ENCODE measurements at places on chromosomes 4 and X.

DNA sequence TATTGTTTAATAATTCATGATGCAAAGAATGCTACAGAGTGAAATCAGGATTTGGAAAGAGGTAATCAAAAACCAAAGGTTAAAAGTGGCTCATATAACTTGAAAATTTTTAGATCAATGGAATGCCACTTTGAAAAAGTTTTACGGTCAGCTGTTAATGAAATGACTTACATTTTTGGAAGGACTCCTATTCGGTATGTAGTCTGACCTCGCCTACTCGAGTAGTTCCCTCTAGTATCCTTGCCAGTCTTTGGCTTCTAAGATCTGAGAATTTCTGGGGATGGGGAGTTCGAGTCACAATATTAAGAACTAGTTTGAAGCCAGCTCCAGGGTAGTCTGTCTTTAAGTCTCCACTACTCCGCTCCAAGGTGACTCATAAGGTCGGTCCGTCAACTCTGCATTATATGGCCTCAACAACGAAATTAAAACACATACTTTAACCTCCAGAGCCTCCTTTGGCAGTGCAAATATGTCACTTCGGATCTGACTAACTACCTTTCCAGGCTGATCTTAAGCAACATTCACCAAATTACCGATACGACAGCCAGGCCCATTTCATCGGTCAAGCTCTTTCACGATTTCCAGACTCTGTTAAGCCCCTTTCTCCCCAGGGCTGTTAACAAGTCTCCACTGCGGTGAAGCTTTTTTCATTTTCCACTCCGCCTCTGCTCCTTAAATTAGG is 733 bp upstream of the NAA15 start:
- DNase-seq, result no peak

DNA sequence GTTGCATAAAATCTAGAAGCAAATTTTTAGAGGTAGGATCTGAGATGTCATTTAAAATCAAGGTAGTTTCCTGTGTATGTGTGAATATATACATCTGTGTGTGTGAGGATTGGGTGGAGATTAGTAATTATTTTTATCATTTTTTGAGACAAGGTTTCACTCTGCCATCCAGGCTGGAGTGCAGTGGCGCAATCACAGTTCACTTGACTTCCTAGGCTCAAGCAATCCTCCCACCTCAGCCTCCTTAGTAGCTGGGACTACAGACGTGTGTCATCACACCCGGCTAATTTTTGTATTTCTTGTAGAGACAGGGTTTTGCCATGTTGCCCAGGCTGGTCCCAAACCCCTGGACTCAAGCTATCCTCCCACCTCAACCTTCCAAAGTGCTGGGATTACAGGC is 188.3 kb downstream of the RAPGEF2 start:
- no peak for DNase-seq

GRCh38 chr4:108168671-108169523 is at the start of gene LEF1:
Gene LEF1, minus strand, starts transcription at chr4:108168932. Its CDS starts 1,165 bp downstream, at chr4:108167767.
- peak; percentile 89 for DNase-seq

DNA sequence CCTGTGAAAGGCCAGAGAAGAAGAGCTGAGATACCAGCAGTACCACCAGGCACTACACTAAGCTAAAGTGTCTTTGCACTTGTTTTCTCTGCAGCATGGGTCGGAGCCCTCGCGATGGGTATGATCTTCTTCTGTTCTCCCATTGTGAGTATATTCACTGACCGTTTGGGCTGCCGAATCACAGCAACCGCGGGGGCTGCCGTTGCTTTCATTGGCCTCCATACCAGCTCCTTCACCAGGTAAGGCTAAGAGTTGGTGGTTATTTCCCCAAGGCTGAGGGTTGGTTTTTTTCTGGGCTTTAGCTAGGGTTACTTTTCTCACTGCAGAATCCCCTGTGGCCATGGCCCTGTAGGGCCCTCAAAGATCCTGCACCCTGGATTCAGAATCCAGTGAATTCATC is 93.5 kb downstream of the RLIM start:
- no peak for DNase-seq

GRCh38 chr4:167102475-167102874 is 131.8 kb downstream of the SPOCK3 start:
- DNase-seq, result no peak

- DNase-seq, result peak; percentile 83
Observed at GRCh38 chr4:42398171-42398870, 1.0 kb downstream of the SHISA3 start.

GRCh38 chr4:123649645-123650391 is 253.2 kb downstream of the SPRY1 start:
- DNase-seq, result peak; percentile 69

- DNase-seq, result no peak
Observed at GRCh38 chr4:156251373-156252065, 297.9 kb upstream of the CTSO start.

DNA sequence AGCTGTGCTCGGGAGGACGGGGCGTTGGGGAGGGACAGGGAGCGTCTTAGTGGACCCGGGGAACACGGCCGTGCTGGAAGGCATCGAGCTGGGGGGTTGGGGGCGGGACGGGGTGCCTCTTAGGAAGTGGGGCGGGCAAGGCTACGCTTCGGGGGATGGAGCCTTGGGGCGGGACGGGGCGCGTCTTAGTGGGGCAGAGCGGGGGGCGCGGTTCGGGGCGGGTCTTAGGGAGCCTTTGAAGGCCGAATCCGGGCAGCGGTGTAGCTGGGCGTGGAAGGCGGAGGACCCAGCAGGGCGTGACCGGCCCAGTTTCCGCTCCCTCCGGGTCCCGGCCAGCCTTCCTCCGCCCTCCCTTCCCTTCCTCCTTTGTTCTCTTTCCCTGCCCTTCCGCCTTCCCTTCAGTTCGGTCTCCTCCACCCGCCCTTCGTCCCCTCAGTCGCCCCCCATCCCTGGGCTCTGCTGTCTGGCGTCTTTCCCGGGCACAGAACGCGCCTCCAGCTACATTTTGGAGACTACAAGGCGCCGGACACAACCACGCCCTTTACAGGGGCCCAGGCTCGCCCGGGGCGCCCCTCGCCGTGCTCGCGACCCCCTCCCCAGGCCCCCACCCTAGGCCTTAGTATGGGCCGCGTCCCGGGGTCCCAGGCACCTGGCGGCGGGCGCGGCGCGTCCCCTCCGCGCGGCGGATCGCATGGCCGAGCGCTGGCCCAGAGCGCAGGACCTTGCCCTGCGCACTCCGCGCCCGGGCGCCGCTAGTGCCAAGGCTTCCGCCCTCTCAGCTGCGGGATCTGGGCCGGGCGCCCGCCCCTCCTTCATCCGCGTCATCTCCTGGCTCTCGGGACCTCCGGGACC is at the start of gene ARSD:
ARSD (minus strand) TSS at position 757 of the 852 bp plus-strand sequence; CDS start at position 693, 64 bp downstream.
- DNase-seq, result peak; percentile 98

- DNase-seq, result peak; percentile 47
Observed at GRCh38 chr4:2415881-2416563, 2.4 kb downstream of the ZFYVE28 start.

DNA sequence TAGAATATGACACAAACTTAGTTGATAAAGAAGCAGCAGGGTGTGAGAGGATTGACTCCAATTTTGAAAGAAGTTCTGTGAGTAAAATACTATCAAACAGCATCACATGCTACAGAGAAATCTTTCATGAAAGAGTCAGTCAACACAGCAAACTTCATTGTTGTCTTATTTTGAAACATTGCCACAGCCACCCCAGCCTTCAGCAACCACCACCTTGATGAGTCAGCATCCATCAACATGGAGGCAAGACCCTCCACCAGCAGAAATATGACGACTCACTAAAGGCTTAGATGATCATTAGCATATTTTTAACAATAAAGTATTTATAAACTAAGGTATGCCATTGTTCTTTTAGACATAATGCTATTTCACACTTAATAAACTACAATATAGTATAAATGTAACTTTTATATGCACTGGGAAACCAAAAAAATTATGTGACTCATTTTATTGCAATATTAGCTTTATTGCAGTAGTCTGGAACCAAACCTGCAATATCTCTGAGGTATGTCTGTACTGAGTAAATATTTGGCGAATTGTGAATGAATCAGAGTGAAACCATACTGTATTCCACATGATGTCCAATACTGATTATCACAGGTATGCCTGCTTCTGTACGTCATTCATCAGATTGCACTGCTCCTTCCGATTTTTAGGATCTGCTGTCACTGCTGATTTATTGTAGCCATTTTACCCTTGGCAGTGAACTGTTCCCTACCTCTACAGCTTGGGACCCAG is 11.6 kb downstream of the FRMPD4 start:
- DNase-seq, result no peak

- DNase-seq, result no peak
Observed at GRCh38 chr4:38178392-38178995, 218.3 kb downstream of the PTTG2 start.

GRCh38 chr4:53535567-53535966 is 55.7 kb downstream of the LNX1 start:
- DNase-seq, result no peak

DNA sequence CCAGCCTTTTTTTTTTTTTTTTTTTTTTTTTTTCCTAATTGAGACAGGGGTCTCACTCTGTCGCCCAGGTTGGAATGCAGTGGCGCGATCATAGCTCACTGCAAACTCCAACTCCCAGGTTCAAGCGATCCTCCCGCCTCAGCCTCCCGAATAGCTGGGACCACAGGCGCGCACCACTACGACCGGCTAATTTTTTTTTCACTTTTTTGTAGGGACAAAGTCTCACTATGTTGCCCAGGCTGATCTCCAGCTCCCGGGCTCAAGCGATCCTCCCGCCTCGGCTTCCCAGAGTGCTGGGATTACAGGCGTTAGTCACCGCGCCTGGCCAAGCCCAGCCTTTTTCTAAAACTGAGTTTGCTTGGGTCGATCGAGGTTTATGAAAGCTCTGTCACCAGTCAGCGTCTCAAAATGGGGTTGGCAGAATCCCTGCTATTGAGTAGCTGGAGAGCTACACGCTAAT is 1.3 kb upstream of the OTUD5 start:
- DNase-seq, result no peak

- DNase-seq, result no peak
Observed at GRCh38 chr4:38717604-38718003, 53.6 kb downstream of the KLF3 start.

DNA sequence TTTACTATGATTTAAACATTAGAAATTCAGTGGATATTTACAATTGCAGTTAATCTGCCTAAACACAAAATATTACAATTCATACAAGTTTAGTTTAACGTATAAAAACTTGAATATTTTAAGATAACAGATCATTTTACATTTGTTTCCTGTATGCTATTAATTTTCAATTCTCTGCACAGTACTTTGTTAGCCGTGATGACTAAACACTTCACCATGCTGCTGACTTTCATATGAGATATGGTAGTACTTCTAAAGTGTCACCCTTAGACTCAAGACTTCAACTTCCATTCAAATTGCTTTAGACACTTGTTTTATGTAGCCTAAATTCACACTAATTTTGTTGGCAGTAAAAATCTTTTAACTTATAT is 1646.4 kb upstream of the ADGRL3 start:
- DNase-seq, result no peak

DNA sequence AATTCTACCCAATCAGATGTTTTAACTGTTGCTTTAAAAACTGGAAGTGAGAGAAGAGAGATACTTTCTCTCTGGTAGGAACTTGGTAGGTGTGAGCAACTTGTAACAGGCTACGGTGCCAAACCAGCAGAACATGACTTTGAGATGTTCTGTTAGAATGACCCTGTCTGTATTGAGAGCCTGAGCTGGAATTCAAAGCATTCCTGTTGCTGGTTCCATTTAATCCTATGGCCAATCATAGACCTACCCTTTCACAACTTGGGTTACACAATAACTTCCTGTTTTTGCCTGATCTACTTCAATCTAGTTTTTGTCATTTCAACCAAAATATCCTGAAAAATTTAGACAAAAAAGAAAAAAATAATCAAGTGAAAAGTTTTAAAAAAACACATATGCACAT is 1.7 kb upstream of the PRRG1 start:
- DNase-seq, result no peak

DNA sequence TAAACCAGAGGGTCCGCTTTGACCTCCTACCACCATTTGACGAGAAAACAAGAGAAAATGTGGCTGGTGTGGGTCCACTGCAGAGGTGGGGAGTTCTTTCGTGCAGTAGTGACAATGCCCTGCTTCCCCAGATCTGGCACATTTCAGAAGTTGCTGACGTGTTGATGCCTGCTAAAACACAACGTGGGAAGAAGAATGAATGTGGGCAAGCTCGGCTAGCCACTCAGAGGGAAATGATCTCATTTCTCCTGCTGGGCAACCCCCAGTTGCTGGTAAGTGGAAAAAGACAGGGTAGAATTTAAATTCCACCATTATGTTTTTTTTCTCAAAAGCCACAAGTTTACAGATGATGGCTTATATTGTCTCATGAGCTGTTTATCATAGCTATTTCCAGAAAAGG is 77.9 kb downstream of the LUZP4 start:
- no peak for DNase-seq

GRCh38 chr4:54727346-54727745 is 69.6 kb downstream of the KIT start:
- DNase-seq, result no peak

GRCh38 chr4:53189011-53189410 is 176.8 kb downstream of the SCFD2 start:
- DNase-seq, result no peak
